ENCODE measurements at places on chromosomes 7 and 10. TPM values are rescaled to one million over a fixed set of nuclear protein-coding genes. Genes with fewer than 3 reads are reported as not detected.

DNA sequence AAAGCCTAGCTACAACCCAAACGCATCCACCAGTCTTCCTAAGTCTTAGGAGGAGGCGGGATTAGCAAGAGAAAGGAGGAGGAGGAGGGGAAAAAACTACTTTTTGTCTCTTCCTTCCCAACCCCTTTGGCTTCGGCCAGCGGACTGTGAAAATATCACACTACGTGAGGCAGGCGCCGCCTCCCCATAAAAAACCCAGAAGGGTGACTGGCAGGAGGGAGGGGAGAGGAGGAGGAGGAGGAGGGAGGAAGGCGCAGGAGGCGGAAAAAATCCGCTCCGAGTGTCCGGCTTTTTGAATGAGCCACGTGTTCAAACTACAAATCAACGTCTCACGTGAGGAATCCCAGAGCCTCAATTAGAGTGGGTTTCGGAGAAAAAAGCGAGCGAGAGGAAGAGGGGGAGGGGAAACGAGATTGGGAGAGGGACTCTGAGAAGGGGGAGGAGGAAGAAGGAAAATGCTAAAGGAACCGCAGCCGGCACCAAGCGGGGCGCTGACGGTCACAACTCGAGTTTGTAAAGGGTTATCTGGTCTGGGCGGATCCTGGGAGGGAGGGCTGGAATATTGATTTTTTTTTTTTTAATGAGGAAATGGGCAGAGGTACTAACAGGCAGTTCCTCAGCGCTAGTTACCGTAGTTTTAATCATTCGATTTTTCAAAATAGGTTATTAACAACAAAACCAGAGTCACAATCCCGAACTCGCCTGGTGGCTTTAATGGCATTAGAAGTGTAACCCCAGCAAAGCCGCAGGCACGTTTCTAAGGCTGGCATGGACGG, at the start of gene IGF2BP3:
Gene IGF2BP3, minus strand, starts transcription at position 162 of the 776 bp plus-strand sequence. CDS start 381 bp downstream, outside the sequence.
- peak; percentile 34 for DNase-seq

GRCh38 chr7:128191136-128191844, 49.8 kb upstream of the LEP start:
- no peak for DNase-seq

DNA sequence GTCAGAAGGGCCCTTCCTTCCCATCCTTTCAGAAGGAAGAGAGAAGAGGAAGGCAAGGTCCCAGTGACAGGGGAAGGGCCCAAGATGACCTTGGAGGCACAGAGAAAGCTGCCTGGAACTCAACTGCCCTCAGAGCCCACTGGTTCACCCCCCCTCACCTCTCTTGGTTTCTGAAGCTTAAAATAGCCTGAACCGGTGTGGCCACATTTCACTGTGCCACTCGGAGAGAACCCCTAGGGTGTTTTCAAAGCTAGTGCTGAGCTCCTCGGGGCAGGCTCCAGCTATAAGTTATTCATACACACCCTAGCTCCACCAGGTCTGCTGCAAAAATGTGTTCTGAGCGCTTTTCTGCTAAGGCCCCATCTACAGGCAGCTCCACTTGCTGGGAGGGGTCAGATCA, 60.9 kb upstream of the ADRB1 start:
- DNase-seq: peak; percentile 8

DNA sequence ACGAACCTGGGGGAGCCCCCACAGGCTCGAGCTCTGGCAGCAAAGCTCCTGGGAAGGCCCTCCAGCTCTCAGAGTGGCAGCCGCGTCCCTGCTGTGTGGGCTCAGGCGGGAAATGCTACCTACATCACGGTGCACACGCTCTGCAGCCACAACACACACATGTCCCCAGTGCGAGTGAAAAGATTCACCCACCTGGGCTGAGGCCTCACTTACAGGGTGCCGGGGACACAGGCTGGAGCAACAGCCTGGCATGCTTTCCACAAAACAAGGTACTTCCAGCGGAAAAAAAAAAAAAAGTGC, 410.4 kb upstream of the FOXK1 start:
- DNase-seq: no peak

Gene PDCD11
- 44.5 TPM for total RNA-seq

Gene VAX1
- not detected for total RNA-seq

- peak; percentile 42 for DNase-seq
These were observed 15.2 kb upstream of the FRMPD2 start for GRCh38 chr10:48289501-48290238.

DNA sequence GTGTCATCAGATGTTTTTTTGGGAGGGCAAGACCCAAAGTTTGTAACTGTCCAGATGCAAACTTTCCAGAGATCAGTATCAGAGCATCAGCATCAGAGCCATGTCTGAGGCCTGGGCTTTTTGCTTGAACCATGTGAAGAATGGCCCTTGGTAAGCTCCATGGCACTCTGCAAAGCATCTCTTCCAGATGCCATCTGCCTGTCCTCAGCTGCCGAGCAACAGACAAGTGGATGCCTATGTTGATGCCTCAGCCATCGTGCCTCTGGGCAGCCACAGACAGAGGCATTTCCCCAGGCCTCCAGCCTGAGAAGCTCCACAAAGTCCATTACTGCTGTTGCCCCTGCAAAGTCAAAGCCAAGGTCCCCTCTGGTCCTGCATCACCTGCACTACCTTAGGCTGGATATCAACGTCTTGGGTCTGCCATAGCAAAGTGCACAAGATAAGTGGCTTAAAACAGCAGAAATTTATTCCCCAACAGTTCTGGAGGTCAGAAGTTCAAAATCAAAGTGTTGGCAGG, 670.2 kb upstream of the MKI67 start:
- no peak for DNase-seq

DNA sequence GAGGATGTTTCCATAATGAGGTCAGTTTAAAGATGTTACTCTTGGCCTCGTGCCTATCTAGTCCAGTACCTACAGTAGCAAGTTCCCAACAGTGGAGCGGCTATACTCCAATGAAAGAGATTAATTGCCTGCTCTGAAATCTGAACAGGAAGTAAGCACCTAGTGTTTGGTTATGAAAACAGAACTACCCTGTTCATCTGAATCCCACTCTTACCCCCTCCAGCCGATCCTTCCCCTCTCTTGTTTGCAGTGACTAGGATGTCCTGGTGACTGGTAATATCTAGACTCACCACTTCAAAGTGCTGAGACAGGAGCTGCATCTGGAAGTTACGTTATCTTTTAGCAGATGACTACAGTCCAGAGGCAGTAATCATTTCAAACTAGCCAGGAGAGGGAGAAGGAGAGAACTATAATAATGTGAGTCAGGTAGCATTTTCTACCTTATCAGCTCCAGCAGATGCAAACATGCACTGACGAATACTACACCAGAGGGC, 666.7 kb upstream of the NRP1 start:
- DNase-seq: peak; percentile 38

Gene COPS6
- total RNA-seq: 77.6 TPM

- no peak for DNase-seq
These were observed 4.3 kb downstream of the PDCD4 start for GRCh38 chr10:110876000-110876399.

DNA sequence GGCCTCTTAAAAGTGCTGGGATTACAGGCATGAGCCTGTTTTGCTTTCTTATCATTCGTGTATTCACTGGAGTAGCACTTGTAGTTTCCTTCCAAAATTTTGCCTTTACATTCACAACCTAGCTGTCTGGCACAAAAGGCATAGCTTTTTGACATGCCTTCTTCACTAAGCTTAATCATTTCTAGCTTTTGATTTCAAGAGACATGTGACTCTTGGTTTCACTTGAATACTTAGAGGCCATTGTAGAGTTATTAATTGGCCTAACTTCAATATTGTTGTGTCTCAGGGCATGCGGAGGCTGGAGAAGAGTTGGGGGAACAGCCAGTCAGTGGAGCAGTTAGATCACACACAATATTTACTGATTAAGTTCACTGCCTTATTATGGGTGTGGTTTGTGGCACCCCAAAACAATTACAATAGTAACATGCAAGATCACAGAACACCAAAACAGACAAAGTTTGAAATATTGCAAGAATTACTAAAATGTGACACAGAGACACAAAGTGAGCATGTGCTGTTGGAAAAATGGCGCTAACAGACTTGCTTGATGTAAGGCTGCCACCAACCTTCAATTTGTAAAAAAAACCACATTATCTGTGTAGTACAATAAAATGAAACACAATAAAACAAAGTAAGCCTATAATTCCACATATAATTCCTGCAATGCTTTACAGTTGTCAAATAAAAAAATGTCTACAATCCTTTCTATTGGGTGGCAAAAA, 43.1 kb downstream of the BRAF start:
- DNase-seq: no peak

Gene GRID2IP
- total RNA-seq: 0.26 TPM

DNA sequence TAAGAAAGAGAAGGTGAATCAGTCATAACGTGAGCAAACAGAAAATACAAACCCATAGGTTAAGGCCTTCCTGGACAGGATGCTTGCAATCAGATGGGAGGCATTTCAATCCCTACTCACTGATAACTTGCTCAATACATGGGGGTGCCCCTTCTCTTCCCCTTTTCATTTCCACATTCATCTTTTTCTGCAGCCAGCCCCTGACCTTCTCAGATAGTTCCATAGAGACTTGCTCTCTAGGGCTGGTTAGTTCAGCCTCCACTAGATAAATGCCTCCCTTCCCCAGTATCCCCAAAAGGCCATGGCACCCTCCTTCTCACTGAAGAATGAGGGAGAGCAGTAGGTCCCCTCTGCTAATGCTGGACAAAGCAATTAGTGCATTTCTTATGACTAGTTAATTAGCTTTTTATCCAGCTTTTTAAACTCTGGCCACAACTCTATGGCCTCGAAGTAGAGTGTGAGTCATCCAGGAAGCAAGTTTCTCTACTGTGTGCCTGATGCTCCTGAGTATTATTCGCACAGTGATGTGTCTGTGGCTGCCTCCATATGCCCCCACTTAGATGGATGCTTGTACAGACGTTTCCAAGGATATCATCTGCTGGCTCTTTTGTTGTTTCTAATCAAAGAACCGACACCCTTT, 12.7 kb downstream of the CHN2 start:
- peak; percentile 29 for DNase-seq

All from bronchial epithelial cell (primary cell).